ENCODE measurements at places on chromosomes 11 and 22.

DNA sequence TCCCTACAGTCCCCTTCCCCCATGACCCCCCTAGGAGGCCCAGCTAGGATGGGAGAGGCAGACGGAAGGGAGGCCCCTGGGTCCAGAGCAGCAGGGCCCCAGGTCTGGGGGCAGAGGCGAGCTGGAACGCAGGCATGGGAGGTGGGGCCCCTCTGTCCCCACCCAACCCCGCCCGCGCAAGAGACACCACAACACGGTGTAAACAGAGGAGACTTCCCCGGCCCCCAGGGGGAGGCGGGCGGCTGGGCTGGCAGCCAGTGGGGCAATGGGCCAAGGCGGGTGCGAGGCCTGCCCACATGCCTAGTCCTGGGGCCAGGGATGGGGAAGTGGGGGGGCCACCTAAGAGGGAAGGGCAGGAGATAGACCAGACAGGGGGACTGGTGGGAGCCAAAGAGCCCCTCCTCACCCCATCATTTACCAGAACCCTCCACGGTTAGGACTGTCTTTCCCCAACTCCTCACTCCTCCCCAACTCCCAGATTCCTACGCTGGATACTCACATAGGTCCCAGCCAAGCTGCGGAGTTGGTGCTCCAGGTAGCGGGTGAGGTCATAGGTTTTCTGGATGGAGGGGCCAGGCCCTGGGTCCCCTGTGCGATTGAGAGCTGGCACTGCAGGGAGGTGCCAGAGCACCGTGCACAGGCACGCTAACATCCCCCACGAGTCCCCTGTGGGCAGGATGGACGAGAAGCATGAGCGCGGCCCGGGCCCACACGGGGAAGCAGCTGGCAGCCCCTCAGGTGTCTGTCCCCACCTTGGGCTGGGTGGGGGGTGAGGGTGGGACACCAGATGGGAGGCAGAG is 6.2 kb downstream of the CLCF1 start:
- DNase-seq, result no peak

GRCh38 chr11:78379039-78379670 is 38.5 kb downstream of the GAB2 start:
- DNase-seq, result no peak

DNA sequence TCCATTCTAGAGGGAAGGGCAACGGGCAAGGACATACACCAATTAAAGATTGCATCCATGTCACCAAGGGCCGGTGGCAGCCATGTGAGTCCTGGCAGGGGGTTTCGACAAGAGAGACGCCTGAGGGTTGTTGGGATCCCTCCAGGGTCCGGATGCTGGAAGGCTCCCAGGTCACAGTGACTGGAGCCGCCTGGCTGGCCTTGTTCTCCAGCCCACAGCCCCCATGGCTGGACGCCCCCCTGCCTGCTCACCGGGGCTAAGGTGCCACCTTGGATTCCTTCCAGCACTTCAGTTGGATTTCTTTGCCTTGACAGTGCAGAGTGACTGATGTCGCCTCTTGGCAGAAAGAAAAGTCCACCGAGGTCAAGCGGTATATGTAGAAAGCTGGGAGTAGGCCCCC is 42.6 kb downstream of the ANO1 start:
- no peak for DNase-seq

GRCh38 chr22:36252754-36253522 is at the start of gene APOL1:
Gene APOL1 (plus strand): TSS chr22:36253133. CDS start chr22:36254956, 1,823 bp downstream.
- no peak for DNase-seq

GRCh38 chr22:19753090-19753842 is 7.3 kb upstream of the TBX1 start:
- no peak for DNase-seq

DNA sequence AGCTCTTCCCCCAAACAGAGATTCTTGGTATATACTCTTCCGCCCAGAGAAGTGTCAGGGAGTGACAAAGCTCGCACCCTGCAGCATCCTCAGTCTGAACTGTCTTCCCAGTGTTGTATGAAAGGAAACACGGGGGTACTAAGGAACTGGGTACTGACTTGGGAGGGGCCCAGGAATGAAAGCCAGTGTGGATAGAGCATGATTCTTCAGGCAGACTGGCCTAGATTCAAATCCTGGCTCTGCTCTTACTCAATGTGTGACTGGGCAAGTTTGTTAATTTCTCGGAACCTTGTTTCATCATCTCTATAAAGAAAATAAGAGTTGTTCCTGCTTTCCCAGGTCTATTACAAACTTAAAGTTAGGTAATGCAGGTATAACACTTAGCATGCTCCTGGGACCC is 266.0 kb upstream of the NARS2 start:
- DNase-seq, result no peak

GRCh38 chr11:89490981-89491690 is at the start of gene NOX4:
Gene NOX4 (minus strand): TSS chr11:89491375. CDS start chr11:89491246, 129 bp downstream.
- no peak for DNase-seq

GRCh38 chr11:114832532-114833125 is 154.3 kb downstream of the NXPE2 start:
- no peak for DNase-seq

GRCh38 chr11:63795066-63795465 is 18.2 kb upstream of the SPINDOC start:
- no peak for DNase-seq

DNA sequence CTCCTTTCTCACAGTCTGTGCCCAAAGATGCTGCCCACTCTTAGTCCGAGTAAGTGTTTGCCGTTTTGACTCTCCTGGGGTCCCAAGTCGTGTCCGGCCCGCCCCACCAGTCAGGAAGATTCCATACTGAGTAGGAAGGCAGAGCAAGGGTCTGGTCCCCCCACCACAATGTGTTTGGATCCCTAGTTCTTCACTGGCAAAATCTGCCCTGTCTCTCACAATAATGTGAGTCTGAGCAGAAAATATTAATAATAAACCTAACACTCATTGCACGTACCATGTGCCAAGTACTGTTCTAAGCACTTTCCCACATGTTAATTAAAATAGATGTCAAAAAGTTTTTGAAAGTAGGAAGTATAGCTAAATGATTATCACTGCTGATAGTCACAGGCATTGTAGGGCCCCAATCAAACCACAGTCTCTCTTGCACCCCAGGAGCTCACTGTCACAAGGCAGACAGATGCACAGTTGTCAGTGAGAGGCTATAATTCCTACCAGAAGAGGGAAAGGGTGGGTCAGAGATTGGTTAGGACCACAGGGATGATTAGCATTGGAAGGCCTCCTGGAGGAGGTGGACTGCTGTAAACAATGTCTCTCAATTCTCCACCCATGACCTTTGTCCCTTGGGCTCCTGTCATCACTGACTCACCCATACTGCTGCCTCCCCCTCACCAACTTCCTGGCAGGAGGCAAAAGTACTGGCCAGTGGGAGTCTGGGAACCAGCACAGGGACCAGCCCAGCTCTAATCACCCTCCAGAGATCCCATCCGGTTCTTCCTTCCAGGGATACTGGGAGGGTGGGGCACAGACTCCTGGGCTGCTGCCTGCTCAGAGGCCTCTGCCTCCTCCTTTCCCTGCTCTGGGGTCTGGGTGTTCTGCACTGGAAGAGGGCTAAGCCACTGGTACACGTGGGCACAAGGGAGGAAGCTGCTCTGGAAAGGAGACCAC is 1.0 kb upstream of the POLD4 start:
- DNase-seq, result no peak

DNA sequence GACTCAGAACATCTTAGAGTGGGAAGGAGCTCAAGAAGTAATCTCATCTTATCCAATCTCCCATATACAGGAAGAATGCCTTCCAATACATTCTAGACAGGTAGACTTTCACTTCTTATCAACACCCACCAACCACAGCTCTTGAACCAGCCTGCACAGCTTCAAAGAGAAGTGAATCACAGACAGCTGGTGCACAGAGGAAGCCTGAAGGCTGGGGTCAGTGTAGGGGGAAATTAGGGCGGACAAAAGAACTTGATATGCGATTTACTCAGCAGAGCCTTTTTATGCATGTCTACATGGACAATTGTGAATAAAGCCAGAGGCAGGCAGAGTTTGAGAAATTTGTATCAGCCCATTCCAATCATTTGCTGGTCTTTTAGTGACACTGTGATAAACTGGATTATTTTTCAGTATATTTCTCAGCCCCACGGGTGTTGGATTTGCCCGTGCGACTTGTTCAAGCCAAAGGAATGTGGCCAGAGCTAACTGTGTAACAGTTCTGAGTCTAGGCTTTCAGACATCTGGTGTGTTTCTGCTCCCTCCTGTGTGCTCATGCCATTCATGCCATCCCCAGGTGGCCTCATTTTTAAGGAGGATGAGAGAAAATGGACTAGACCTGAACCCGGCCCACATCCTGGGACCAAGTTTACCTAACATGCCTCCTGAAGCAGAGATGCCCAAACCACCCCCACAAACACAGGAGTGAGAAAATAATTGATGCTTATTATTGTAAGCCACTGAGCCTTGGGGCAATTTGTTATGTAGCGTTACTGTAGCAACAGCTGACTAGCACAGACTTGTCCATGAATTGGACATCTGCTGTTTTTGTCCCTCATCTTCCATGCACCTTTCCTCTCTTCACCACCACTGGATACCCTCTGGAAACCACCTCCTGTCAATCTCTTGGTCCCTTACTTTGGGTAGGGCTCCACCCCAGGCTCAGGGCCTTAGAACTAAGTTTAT is 137.5 kb upstream of the HSD17B12 start:
- no peak for DNase-seq

GRCh38 chr11:46431211-46431610 is 39.6 kb upstream of the CHRM4 start:
- DNase-seq, result peak; percentile 26

DNA sequence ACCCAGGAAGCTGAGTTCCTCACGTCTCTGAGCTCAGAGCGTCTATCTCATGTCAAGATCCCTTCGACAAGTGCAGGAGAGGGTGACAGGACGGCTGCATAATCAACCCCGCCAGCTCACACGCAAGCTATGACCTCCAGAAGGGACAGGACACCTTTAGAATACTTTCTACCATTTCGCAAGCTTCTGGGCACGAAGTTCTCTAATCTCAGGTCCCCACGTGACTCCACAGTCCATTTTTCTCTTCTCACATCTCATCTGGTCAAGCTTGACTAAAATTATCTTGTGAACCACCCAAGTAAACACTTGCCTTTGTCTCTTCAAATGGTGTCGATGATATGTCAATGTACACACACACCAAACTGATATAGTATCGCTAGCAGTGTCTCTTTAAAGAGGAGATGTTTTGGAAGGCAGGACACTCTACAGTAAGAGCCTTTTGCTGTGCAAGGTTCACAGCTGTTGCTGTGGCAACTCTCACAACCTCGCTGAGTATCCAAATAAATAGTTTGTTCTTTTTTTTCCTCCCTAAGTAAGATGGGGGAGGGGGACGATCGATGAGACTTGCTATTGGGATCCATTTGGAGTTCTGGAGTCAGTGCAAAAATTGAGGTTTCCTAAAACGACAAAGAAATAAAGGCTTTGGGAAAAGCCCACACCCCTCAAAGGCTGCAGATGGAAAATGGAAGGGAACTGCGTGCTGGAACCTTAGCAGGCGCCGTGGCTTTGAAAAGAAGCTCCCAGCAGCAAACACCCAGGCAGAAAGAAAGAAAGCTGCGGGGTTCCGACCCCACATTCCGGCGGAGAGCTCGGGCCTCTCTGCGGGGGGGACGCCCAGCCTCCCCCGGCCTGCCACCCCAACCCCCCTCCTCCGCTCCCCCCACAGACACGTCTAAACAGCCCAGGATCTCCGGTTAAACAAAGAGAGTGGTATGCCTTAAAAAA is 215.4 kb upstream of the UBASH3B start:
- no peak for DNase-seq

DNA sequence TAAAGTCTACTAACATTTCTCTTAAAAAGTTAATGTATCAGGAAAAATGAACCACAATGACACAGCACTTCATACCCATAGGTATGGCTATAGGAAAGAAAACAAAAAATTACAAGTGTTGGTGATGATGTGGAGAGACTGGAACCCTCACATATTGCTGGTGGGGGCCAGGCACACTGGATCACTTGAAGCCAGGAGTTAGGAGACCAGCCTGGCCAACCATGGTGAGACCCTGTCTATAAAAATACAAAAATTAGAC is 26.7 kb downstream of the TCF20 start:
- DNase-seq, result no peak

DNA sequence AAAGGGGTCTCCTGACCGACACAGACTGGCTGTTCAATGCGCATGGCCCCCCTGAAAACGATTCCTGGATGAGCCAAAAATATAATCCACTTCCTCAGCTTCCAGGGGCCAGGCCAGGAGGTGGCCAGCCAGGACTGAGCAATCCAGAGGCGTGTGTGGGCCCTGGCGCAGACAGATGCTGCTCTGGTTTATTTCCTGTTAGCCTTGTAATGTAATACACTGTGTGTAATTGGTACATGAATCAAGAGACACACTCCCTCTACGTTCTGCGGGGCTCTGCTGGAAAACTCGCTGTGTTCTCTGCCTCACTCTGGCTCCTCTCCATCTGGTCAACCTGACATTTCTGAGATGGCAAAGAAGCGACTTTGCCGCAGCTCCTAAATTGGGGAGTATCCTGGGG is 26.3 kb upstream of the ISX start:
- DNase-seq, result no peak

- DNase-seq, result no peak
These were observed 368.5 kb downstream of the INSC start for GRCh38 chr11:15483205-15483604.

- no peak for DNase-seq
These were observed 72.9 kb downstream of the CTTN start for GRCh38 chr11:70471254-70471653.

- no peak for DNase-seq
These were observed 35.2 kb downstream of the PPP2R1B start for GRCh38 chr11:111730871-111731591.

GRCh38 chr11:60948250-60948649 is 3.7 kb downstream of the SLC15A3 start:
- DNase-seq, result peak; percentile 74

- DNase-seq, result no peak
These were observed 1.0 kb upstream of the TMEM86A start for GRCh38 chr11:18697576-18697975.

DNA sequence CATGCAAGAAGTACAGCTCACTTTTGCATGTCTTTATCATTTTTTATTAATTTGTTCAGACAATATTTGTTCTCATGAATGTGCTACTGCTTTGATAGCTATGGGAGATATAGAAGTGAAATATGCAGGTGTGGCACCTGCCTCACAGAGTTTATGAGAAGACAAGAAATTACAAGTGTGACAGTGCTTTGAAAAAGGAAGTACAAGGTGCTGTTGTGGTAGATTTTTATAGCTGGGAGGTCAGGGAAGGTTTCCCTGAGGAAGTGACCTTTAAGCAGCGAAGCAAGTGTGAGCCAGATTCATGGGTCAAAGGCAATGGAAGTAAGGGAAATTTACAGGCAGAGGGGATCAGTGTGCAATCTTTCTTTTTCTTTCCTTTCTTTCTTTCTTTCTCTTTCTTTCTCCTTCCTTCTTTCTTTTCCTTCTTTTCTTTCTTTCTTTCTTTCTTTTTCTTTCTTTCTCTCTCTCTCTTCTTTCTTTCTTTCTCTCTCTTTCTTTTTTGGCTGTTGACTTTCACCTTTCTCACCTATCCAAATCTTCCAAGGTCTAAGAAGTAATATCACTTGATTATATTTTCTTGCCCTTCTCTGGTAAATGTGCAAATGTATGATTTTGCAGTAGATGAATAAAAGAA is 6.4 kb upstream of the BMAL1 start:
- DNase-seq, result no peak

GRCh38 chr11:109109571-109110315 is 312.2 kb upstream of the C11orf87 start:
- DNase-seq, result no peak
